ENCODE measurements at places on chromosomes 1 and 21.

DNA sequence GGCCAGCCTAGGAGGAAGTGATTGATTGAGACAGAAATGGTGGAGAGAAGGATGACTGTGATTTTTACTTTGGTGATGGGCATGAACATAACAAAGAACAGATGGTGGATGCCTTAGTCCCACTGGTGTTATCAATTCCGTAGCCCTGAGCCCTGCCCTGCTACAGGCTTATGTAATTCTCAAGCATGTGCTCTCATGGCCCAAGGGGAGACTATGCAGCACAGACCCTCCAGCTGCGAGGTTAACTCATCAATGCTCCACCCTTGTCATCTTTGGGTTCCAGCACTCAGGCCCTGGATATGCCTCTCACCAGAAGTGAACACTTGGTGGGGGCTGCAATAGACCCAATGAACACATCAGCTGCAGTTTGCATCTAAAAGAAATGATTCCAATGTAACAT, 62.7 kb upstream of the LRRC8D start:
- no peak for DNase-seq

DNA sequence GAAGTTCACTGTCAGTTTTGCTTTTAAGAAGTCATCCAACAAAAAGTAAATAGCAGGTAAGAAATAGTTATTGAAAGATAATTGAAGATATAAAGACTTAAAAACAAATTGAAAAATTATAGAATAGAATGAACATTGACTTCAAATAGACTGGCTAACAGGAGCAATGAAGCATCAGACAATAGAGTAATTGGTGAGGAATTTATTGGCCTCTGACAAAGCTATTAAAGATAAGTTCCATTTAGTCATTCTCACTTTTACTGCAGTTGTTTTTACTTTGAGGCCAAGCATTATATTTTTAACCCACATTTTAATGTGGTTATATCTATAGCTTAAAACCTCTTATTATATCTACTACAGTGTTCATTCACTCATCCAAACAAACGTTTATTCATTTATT, 228.8 kb upstream of the ADGRL2 start:
- no peak for DNase-seq

- no peak for DNase-seq
Observed at GRCh38 chr1:2406451-2407041, 5.8 kb downstream of the PEX10 start.

DNA sequence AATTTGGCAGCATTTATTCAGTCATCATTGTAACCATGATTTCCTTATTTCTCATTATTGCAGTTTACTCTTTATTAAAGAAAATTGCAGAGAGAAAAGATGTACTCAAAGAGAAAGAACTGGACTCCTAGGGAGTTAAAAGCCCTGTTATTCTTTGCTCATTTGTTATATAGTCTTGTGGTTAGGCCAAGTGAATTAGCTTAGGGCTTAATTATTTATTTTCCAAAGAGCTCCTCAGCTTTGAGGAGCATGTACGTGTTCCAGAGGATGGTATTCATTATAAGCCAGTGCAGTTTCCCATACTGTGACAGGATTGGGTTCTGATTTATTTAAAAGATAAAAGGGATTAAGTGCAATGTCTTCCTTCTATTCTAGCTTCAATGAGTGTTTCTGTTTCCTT, 86.4 kb downstream of the GPR161 start:
- no peak for DNase-seq

GRCh38 chr1:154527192-154527591, 25.0 kb upstream of the SHE start:
- no peak for DNase-seq

DNA sequence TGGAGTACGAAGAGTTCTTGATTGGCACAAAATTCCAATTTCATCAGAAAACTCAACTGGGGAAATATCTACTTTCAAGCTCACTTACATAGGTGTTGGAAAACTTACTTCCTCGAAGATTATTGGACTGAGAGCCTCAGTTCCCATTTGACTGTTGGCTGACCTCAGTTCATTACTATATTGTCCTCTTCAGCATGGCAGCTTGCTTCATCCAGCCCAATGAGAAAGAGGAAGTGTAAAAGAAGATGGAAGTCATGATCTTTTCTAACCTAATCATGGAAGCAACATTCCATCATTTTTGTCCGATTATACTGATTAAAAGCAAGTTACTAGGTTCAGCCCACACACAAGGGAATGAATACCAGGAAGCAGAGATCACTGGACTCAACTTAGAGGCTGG, 49.4 kb downstream of the HSD3B1 start:
- DNase-seq: no peak

GRCh38 chr1:9302745-9303524, 10.2 kb downstream of the SPSB1 start:
- DNase-seq: peak; percentile 42

DNA sequence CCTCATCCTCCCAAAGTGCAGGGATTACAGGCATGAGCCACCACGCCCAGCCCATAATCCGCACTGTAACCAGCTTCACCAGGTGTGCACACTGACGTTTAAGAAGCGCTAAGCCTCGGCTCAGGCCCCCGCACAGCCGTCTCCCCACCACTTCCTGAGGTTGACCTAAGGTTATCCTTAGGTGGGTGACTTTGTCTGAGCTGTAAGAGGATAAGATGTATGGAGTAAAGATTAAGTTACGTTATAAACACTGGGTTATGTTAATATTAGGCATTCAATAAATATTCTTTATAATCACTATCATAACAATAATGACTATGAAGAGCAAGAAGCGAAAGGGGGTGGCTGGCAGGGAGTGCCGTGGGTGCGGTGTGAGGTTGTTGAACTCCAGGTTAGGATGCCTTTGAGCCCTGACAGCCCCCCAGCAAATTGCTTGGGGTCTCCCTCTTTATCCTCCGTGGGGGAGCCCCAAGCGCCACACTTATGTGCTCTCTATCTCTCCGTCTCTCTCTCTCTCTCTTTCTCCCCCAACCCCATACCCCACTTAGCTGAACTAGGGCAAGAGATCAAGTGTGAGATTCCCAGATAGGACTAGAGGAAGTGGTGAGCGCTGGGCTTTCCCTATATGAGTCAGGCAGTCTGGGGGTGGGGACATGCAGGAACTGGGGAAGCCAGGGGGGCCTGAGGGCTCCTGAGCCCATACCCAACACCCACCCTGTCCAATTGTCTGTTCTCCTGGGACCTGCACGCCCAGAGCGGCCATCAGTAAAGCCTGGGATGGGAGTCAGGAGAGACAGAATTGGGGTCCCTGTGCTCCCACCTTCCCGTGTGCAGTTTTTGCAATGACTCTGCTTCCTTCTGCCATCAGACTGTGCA, 7.6 kb downstream of the EFHD2 start:
- peak; percentile 28 for DNase-seq

- no peak for DNase-seq
Observed at GRCh38 chr1:55868026-55868425, 652.9 kb upstream of the USP24 start.

DNA sequence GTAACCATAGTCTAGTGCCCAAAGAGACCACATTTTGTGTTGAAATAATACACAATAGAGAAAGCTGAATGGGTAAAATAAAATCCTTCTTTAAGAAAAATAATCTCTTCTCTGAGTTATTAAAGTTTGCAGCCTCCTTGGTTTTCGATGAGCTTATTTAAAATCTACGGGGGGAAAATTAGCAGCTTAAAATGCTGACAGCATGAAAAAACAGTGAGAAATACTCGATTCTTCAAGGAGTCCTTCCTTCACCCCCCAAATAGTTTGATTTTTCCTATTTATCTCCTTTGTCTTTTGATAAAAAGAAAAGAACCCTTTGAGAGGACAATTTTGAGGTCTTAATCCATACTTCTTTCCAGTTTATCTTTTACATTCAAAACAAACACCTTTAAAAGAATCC, 394.0 kb upstream of the B3GALT2 start:
- DNase-seq: no peak

- DNase-seq: no peak
Observed at GRCh38 chr1:70042090-70042731, 163.2 kb downstream of the LRRC40 start.

DNA sequence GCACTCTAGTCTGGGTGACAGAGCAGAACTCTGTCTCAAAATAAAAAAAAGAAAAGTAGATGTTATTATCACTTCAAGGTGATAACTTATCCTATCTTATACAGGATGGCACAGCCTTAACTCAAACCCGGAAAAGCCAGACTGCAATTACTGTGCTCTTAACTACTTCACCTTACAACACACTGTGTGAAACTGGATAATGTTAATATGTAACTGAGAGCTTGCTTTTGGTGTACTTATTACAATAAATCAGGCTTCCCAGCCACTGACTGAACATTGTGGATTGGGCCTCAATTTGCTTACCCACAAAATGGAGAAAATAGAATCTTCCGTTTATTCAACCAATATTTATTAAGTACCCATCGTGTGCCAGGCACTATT, 1.4 kb downstream of the ORC1 start:
- DNase-seq: peak; percentile 14

- no peak for DNase-seq
Observed at GRCh38 chr1:184761969-184762485, 7.4 kb upstream of the EDEM3 start.

DNA sequence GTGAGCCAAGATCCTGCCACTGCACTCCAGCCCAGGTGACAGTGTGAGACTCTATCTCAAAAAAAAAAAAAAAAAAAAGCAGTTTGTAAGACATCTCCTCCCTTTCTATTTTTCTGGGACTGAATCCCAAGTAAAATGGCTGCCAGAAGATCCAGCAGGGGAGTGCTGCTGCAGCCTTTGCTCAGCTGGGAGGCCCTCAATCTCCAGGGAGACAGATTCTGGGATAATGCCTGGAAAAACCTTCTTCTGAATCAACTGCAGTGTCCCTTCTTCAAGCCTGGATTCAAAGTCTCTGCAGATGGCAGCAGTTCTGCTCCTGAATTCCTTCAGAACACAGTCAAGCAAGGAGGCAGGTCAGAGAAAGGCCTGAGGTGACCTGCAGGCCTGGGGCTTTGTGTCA, 191.0 kb upstream of the NRIP1 start:
- DNase-seq: no peak

DNA sequence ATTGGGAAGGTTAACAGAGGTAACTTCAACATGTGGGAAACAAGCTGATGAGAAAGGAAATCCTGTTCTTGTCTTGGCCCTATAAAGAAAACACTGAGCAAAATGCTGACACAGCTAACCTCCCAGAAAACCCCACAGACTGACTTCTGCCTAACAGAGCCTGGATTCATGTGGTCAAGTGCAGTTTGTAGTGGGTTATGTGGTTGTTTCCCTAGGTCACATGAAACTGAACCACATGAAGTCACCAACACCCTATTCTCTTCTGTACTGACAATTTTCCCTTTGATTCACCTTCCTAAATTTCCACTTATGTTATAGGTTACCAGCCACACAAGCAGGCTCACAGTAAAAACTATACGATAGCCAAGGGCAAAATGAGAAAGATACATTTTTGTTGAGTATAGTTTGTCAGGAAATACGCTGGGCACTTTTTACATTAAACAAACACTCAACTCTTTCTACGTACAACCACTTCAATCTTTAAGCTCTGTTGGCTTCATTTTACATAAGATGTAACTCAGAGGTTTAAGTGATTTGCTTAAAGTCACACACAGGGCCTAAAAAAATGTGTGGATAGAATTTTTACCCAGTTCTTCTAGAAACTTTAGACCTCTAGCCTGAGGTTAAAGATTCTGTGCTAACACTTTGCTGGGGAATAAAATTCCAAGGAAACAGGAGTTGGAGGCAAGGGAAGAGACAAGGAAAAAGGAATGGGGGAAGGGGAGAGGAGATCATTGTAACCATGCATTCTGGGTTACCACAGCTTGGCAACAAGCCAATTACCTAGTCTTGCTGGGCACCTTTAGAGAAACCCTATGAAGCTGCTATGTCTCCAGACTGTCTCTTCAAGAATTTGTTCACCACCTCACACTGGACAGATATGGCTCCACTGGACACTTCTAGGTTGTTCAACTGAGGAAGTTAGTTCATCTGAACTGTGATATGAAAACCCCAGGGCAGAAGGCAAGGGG, 601.6 kb upstream of the USP24 start:
- DNase-seq: no peak

DNA sequence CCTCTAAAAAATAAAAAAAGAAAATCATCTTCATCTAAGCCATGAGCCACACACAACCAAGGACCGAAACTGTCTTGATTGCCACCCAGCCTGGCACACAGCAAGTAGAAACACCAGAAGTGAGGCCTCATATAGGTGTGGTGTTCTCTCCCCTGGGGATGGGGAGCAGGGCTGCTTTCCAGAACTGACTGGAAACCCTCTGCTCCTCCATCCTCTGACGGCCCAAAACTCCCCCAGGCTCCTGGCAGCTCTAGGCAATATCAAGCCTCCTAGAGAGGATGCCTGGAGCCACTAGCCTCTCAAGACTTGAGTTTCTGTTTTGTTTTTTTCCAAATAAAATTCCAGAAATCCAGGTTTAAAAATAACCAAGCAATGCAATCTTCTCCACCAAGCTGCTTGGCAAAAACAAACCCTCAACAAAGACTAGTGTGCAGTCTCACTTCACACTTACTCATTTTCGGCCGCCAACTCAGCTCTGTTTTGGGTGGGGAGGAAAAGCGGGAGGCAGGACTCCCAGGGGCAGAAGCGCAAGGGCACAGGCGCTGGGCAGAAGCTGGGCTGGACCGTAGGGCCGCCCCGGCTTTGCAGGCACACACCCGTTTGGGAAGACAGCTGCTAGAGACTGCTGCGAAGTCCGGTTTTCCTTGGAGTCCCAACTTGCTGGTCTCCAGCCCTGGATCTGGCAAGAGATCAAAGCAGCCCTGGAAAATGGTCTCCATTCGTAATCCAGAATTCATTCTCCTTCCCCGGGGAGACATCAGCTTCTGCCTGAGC, 78.2 kb upstream of the CAPZB start:
- no peak for DNase-seq

DNA sequence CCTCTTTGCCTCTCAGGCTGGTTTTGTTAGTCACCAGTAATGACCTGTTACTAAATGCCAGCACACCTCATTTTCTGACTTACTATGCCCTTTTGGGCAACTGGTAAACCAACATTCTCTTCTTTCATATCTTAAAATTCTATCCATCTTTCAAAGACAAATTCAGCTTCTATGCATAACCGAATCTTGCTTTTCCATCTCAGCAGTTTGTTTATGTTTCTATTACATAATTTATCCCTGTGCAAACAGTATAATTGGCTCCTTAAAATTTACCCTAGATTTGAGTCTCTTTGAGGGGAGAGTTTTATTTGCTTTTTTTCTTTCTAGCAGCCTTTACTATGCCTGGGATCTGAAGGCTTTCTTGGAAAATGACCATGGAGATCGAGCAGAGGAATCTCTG, 58.5 kb upstream of the SIPA1L2 start:
- no peak for DNase-seq

DNA sequence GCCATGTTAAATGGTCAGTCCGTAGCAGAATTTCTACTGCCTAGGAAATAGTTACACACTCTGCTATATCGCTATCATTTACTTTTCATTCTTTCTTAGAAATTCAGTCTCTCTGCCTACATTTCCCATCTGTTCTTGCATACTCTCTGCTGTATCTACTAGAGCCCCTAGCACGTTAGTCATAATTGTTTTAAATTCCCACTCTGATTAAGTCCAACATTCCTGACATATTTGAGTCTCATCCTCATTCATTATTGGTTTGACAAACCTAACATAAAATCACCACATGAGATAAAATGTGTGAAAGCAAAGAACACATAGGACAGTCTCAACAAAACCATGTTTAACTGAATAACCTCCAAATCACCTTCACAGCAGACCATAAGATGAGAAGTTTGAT, 513.6 kb downstream of the PLPP3 start:
- no peak for DNase-seq

Measured in OCI-LY7 (cell line).